ENCODE measurements at places on chromosomes 11 and 22.
A peak's percentile ranks its signal among the peaks of the same experiment; 100 is the strongest.

DNA sequence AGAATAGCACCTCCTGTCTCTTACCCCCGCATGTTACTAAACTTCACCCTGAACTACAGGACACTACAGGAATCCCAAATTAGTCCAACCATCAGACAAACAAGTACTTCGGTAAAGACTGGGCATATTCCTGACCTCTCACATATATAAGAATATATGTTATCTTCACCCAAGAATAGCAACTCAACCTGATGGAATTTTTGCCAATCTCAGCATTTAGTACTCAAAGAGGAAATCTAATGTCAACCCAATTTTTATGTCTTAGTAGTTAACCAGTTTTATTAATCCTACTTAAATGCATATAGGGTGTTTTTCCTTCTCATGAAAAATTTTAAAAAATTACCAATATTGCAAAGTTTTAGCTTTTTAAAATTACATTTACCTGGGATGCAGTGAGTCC, 26.2 kb downstream of the PGR start:
- no peak for DNase-seq

DNA sequence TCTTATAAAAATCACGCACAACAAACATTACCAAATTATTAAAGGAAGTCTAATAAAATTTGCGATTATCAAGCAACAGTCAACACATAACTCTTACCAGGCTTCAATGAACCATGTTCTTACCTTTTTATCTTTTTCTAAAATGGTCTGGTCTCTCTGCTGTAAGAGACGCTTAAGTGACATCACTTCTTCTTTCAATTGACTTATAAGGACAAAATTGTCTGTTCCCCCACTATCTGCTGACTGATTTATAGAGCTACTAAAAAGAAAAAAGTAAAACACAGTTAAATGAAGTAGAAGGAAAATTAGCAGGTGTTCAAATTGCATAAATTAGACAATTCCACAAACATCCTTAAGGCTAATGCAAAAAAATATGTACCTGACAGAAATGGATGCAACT, 10.9 kb downstream of the FAM76B start:
- DNase-seq: no peak

GRCh38 chr11:130881475-130882137, 34.7 kb downstream of the SNX19 start:
- no peak for DNase-seq

DNA sequence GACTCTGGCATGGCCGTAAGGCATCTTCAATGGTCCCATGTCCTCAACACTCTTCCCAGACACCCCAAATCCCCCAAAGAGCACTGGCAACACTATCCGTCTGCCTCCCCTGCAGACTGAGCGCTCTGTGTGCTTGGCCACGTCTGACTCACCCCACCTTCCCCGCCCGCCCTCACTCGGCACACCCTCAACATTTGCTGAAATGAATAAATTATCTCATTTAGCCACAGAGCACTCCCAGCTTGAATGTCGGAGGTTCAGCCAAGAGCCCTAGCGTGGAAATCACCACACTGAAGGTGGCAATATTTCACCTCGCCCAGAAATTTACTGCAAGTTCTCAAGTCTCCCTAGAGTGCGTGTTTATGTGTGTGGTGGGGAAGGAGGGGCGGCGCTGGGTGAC, 46.6 kb upstream of the TCF20 start:
- peak; percentile 65 for DNase-seq

DNA sequence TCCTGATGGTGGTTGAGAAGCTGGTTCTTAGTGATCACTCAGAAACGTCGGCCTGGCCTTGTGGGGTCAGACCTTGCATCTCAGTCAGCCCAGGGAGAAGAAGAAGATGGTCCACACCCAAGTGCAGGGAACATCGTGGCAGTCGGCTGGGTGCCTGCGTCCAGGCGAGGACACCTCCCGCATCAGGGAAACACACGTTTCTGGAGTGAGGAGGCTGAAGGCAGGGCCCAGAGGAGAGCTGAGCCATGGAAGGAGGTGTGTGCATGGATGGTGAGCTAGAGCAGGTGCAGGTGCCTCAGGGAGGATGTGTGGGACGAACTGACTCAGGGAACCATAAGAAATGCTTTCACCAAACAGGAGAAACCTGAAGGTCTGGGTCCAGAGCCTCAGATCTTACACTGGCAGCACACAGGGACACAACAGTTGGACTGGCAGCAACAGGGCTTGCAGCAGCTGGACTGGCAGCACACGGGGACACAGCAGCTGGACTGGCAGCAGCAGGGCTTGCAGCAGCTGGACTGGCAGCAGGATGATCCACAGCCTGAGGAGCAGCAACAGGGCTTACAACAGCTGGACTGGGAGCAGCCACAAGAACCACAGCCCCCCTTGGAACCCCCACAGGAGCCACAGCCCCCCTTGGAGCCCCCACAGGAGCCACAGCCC, 632 bp downstream of the KRTAP5-2 start:
- no peak for DNase-seq

GRCh38 chr22:24090581-24090980, 79.5 kb downstream of the CABIN1 start:
- no peak for DNase-seq

- DNase-seq: no peak
These were observed 825 bp downstream of the ARHGAP20 start for GRCh38 chr11:110711448-110711775.

GRCh38 chr11:114844896-114845295, 166.6 kb downstream of the NXPE2 start:
- no peak for DNase-seq

DNA sequence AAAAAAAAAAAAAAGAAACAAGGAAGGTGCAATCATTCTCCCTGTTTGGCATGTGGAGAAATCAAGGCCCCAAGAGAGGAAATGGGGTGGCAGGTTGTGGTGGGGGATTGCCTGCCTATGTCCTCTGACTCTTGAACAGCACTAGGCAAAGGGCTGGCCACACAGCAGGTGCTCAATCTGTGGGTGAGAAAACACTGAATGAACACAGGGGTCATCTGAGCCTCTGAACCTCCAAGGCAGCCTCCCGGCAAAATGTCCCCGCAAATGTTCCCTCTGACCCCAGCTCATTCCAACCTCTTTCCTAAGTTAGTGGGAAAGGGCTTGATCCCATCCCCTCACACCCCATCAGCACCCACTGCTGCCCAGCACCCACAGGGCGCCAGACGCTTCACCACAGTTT, 4.6 kb downstream of the PLA2G6 start:
- DNase-seq: no peak

GRCh38 chr22:21041937-21042336, 3.8 kb upstream of the LRRC74B start:
- no peak for DNase-seq

- no peak for DNase-seq
These were observed 26.3 kb upstream of the MTCH2 start for GRCh38 chr11:47668665-47669064.

DNA sequence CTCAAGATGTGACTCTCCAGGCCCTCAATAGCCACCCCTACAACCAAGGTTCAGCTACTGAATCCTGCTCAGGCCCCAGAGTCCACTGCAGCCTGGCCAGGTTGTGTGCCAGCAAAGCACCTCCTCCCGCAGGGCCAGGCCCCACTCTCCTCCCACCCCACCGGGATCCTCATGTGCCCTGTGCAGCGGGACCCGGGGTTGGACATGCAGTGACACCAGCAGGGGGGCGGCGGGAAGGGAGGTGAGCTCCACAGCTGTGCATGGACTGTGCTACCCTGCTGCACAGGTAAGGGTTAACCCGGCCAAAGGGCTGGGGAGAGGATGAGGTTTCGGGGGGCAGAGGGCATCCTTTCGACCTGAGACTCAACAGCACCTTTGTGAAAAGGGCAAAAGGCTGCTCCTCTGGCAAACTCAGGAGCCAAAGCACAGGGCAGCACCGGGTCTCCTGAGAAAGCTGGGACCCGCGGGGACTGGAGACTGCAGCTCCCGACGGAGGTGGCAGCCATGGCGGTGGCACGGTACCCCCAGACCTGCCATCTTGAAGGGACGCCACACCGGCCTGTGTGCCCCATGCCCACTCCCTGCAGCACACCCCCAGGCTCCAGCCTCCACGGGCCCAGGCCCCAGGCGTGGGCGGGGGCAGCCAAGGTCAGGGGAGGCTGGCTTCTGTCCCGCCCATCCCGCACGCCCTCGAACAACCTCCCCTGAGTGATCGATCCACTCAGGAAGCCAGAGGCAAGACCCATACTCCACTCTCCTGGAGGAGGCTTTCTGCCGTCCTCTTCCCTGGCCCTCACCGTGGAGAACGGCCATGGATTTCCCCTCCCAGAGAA, 10.6 kb downstream of the PLXNB2 start:
- no peak for DNase-seq

DNA sequence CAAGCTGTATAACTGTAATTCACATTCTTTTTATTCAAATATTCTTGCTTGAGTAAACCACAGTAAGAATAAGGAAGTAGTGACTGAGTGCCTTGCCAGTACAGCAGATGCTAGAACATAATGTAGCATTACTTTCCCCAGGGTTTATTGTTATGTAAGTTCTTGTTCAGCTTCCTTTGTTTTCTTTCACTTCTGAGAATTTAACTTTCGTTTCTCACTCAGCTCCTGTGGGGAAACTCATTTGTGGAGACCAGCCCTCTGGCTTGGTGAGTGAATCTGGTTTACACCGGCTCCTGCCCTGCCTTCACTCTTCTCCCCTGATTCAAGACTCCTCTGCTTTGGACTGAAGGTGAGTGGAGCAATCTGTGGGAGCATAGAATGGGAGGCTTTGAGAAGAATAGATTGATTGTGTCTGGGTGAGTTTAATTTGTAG, at the start of gene TRIM22:
TRIM22 (plus strand) TSS at position 240 of the 433 bp plus-strand sequence. CDS start 6,443 bp downstream, outside the sequence.
- DNase-seq: peak; percentile 57

DNA sequence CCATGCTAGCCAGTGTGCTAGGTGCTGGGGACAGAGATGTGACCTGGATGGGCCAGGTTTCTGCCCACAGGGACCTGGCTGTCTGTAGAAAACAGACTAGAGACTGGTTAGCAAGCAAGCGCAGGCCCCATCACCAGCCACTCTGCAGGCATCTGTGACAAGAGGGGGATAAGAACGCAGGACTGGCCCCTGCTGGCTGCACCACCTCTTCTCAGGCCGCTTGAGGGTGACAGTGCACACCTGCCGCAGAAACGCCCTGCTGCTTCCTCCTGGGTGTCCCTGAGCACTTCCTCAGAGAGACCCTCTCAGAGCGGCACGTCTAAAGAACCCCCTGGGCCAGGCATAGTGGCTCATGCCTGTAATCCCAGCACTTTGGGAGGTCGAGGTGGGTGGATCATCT, 5.9 kb upstream of the PICK1 start:
- DNase-seq: no peak

DNA sequence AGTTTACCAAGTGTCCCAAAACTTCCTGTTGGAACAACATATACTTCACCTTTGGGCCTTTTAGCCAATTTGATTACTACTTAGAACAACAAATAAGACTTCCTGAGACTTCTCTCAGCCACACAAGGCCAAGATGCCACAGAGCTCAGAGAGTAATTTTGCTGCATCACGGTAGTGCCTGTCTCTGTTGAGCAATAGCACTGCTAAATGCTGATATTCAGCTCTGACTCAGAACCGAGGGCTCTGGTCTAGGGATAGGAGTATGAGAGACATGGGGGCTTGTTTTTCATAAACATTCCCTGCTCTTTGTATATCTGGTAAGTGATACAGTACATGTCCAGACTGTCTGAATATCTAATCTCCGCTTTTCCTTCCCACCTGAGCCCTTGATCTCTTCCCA, 260.4 kb upstream of the ARHGAP20 start:
- DNase-seq: no peak

DNA sequence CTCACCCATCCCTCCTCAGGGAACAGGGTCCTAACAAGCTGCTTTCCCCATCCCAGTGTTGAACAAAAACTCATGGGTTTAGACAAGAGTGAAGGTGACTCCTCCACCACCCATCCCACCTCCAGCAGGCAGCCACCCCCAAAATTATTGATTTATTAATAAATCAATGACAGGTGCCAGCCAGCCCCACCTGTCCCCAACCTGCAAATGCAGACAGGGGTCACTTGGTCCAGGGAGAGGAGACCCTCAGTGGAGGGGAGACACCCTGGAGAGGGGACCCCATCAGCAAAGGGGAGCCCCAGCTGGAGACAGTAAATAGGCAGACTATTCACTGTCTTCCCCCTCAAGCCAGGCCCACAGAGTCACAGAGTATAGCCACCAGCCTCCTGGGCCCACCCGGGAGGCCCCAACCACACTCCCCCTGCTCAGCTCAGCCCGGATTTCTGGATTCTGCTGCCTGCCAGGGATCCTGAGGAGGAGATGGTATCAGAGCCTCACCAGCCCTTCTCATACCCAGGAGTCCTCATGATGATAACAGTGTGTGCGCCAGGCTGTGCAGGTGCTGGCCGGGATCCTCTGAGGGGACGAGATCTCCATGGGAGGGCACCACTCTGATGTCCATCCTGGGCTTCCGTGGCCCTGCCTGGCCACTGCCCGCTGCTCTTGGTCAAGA, 8.8 kb upstream of the CD81 start:
- DNase-seq: no peak

DNA sequence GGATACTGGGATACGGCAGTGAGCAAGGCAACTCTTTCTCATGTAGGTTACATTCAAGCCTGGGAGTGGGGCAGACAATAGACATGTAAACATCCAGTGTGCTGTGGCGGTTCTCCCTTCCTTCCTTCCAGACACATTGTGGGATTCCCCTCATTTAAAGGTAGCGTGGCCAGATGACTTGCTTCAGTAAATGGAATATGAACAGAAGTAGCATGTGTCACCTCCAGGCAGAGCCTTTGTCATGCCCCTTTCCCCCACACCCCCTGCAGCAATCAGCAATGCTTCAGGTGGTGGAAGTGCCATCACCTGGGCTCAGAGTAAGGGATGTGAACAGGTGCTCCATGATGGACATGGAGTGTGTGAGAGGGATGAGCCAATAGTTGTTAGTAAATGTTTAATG, 34.8 kb upstream of the TTC12 start:
- no peak for DNase-seq

DNA sequence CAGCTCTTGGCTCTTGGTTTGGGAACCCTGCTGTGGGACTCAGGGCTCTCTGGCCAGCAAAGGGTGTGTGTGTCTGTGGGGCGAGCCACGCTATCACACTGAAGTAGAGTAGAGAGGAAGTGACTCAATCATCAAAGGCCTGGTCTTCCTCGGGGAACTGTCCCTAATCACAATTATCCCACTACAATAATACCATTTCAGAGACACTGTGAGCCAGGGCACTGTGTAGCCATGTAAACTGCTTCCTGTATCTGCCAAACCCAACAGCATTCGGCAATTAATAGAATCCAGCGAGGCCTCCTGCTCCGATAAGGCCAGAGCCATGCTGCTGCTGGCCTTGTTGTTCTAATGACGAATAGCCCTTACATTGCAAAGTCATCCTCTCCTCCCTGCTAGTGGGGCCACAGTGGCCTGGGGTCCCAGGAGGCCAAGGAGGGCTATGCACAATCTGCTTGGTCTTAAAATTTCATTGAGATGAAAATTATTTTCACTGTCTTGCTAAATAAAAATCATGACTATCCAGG, 49.8 kb upstream of the LMO2 start:
- no peak for DNase-seq

GRCh38 chr11:10322830-10323792, 18.2 kb downstream of the ADM start:
- peak; percentile 50 for DNase-seq
